OCI-LY7 (cell line): ENCODE measurements at places on chromosomes 3 and 15.
A peak's percentile ranks its signal among the peaks of the same experiment; 100 is the strongest.

DNA sequence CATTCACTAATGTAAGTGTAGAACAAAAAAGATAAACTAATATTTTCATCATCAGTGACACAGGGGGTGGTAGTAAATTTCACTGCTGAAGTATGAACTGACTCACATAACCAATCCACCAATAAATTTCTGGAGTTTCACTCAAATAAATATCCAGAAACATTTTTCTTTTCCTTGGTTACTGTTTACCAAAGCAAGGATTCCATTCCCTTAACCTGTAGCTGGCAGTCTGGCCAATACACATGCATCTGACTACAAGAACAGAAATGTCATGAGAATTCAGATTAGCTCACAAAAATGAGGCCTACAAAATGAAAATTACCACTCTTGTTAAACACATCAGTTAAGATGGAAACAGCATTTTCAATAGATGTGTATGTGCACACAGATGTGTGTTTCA, 80.3 kb downstream of the STAG1 start:
- no peak for DNase-seq

- no peak for DNase-seq
Measured at GRCh38 chr3:133711013-133711412, 35.2 kb upstream of the TF start.

DNA sequence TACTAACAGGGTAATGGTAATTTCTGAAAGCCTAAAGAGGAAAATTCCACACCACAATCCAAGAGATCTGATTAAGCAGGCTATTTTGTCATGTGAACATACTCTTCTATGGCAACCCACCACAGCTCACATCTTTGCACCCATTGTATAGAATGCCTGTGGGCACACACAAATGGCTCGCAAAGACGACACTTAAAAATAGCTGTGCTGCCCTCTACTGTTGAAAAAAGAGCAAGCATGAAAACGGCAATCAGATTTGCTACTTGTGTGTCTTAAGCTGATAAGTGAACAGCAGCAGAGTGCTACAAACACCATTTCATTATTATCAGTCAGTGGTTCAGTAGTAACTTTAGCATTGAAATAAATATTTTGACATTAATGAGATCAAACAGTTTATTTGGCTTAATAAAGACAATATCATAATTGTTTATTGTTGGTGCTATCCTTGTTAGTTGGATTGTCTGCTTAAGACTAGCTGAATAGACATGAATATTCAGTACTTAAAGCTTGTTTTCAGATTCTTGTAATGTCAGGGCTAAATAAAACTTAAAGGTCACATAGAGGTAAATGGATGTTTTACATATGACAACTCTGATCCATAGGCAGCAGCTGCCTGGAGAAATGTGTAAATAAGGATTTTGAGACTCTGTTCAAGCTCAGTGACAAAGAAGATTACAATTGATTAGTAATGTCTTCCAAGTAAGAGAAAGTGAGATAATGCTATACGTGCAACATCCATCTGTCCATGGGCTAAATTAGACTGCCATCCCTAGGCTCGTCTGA, 199.1 kb downstream of the LRRN1 start:
- DNase-seq: peak; percentile 47

DNA sequence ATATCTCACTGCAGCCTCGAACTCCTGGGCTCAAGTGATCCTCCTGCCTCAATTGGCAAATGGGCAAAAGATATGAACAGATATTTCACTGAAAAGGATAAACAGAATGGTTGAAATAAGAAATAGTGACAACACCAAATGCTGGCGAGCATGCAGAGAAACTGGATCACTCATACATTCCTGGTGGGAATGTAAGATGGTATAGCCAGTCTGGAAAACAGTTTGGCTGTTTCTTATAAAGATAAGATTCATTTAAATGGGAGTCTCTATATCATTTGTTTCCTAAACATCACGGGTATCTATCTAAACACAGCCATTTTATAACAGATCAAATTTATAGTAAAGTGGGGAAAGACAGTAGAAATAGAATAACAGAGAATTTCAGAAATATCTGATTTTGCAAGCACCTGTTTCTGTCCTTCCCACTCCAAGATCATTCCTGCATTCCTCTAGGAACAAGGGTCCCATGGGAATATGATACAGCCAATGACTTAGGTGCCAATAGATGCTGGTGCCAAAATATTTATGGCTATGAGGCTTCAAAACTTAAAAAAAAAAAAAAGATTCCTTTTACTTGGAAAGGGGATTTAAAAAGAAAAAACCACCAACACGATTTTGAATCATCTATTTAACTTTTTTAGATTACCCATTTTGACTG, 9.9 kb upstream of the TFDP2 start:
- no peak for DNase-seq

GRCh38 chr15:32057876-32058425, 27.6 kb downstream of the CHRNA7 start:
- DNase-seq: no peak

GRCh38 chr15:41501191-41501917, 7.7 kb downstream of the ITPKA start:
- peak; percentile 23 for DNase-seq

DNA sequence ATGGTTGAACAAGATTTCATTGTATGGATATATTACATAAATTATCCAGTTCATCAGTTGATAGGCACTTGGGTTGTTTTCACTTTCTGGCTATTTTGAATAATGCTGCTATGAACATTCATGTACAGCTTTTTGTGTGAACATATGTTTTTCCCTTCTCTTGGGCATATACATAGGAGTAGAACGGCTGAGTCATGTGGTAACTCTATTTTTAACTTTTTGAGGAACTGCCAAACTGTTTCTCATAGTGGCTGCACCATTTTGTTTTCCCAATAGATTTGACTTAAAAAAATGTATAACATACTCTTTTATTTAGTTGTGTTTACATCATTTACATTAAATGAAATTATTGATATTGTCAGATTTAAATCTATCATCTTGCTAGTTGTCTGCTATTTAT, 28.8 kb upstream of the RFX7 start:
- no peak for DNase-seq

GRCh38 chr3:184742676-184743135, 30.8 kb upstream of the MAGEF1 start:
- no peak for DNase-seq
